ENCODE measurements at places on chromosomes 11 and 22. TPM values are rescaled to one million over a fixed set of nuclear protein-coding genes. Genes with fewer than 3 reads are reported as not detected.

DNA sequence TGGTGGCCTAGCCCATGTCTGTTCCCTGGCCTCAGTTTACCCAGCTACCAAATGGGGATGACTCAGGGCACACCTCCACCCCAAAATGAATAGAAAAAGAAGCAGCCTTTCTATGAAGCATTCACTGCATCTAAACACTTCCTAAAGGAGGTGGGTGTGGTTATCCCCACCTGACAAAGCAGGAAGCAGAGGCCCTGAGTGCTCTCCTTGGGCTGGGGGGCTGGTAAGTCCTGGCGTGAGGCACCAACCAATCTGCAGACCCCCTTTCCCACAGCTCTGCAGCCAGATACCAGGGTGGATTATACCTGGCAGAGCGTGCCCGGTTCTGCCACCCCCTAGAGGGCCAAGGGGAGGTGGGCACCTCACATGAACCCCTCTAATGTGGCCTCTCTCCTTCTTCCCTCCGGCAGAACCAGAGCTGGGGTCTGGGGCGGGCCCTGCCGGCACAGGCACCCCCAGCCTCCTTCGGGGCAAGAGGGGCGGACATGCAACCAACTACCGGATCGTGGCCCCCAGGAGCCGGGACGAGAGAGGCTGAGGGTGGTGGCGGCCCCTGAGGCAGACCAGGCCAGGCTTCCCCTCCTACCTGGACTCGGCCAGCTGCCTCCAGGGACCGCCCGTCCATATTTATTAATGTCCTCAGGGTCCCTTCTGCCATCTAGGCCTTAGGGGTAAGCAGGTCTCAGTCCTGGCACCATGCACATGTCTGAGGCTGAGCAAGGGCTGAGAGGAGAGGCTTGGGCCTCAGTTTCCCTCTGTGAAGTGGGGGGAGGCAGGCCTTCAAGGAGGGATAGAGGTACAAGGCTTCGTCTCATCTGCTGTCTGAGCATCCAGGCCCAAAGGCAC, 9.2 kb downstream of the RHBDD3 start:
- DNase-seq = no peak

DNA sequence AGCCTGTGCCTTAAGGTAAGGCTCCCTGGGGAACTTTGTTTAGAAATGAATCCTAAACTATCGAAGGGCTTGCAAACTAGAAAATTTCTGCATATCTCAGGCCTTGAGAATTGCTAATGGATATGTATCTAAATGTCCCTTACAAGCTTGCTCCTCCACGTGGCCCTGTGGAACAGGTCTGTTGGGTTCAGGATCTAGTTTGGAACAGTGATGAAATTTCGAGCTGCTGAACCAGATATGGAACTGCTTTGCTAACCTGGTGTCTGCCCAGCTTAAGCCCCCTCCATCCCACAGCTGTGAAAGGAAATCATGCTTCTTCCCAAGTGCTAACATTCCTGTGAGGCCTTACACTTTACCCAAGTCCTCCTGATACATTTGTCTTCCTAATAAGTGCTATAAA, 11.6 kb downstream of the SREBF2 start:
- no peak for DNase-seq

DNA sequence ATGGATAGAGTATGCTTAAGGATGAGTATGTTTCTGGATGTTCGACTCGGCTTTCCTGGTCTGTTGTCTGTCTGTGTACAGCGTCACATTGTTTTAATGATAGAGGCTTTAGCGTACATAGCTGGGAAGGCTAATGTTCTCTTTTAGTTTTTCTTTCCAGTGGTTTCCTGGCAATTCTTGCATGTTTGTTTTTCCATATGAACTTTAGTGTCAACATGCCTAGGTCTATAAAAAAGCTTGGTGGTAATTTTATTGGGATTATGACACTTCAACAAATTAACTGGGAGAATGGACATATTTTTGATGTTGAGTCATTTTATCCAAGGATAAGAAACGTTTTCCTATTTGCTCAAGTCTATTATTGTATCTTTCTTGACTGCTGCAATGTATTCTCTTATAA, 17.6 kb downstream of the F2 start:
- DNase-seq = no peak

MS4A13 gene
- total RNA-seq = not detected

DNA sequence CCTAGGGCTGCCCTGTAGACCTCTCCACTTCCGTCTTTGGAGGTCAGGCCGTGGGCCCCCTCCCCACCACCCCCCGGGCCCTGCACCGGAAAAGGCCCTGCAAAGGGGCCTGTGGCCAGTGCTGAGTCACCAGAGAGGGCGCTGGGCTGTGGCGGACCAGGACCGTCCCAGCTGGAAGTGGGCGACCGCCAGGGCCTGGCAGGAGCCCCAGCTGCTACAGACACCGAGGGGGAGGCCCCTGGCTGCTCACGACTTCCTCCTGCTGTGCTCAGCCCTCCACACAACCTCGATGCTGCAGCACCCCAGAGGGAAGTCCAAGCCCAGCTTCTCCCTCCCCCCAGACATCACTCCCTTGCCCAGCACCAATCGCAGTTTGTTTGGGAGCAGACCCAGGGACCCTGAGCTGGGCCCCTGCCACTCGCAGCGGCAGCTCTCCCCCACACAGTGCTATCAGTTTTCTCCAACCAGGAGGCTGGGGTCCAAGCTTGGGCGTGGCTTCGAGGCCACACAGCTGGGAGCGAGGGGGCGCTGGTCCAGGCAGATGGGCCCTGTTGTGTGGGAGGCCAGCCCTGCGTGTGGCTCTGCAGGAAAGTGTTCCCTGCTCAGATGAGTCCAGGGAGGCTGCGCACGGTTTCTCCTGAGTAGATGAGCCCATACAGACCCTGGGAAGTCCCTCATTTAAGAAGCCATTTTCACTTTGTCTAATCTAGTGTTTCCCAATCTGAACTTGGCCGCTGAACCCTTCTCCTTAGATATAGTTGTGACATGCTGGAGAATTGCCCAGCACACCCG, 5.6 kb upstream of the SH3BP1 start:
- peak; percentile 83 for DNase-seq

DNA sequence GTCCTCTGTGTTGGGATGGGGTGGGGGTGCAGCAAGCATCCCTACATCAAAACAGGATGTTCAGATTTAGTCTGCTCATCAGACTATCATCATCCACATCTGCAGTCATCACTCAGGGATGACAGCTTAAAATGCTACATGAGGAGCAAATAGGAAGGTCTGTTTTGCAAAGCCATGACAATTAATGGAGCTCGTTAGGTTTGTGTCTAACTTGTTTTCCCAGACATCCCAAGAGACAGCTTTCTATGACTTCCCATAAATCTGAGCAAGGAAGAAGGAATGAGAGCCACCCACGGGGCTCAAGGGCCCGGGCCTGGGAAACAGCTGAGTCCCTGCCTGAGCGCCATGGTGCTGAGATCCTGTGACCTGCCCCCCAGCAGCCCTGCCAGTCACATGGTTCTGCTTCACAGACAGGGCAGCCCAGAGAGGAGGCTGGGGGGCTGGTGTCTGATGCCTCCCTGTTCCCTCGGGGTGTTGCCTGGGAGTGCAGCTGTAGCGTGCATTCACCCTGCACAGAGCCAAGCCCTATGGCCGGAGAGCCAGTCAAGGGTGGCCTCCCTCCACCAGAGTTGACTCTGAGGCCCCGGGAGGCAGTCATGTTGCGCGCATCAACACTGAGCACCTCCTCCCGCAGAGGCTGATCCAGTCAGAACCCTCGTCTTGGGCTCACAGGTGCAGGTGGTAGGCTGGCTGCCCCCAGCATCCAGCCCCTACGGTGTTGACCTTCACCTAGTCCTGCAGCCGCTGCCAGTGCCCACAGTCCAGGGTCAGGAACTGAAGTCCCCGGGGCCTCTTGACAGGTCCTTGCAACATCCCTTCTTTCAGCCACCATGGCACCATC, 12.1 kb downstream of the DERL3 start:
- no peak for DNase-seq

POU2AF2 gene
- total RNA-seq = not detected

GRCh38 chr22:25899566-25899965, 157.6 kb downstream of the MYO18B start:
- no peak for DNase-seq

DNA sequence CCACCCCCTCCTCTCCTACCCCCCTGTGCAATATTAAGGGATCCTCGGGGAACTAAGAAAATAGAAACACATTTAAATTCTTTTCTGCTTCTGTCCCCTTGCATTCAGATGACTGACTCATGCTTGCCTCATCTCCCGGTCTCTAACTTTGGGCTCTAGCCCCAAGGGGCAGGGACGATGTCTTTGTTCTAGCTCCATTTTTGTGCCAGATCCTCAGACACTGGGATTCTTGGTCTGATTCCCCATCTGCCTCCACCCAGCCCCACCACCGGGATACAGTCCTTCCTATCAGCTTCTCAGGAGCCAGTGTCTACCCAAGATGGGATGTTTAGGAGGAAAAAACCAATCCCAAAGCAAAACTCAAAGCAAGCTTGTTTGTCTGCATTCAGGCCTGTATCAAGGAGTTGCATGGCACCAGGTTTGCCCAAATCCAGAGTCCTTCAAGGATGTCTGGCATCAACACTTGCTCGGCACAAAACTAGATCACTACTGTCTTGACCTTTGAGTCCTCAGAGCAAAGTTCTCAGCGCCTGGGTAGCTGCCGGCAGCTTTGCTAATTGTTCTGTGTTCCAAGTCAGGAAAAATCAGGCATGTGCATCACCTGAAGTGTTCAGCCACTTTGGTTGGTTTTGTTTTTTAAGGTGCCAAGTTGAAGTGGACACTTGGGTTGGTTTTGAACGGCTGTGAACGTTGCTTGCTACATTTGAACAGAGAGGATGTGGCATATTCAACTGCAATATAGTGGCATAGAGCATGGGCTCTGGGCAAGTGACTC, 212.8 kb downstream of the DSCAML1 start:
- DNase-seq = no peak

GRCh38 chr22:43266076-43266475, 77.1 kb downstream of the SCUBE1 start:
- DNase-seq = no peak

YPEL4 gene
- total RNA-seq = 3.6 TPM

RNASEH2C gene
- 9.4 TPM for total RNA-seq

DNA sequence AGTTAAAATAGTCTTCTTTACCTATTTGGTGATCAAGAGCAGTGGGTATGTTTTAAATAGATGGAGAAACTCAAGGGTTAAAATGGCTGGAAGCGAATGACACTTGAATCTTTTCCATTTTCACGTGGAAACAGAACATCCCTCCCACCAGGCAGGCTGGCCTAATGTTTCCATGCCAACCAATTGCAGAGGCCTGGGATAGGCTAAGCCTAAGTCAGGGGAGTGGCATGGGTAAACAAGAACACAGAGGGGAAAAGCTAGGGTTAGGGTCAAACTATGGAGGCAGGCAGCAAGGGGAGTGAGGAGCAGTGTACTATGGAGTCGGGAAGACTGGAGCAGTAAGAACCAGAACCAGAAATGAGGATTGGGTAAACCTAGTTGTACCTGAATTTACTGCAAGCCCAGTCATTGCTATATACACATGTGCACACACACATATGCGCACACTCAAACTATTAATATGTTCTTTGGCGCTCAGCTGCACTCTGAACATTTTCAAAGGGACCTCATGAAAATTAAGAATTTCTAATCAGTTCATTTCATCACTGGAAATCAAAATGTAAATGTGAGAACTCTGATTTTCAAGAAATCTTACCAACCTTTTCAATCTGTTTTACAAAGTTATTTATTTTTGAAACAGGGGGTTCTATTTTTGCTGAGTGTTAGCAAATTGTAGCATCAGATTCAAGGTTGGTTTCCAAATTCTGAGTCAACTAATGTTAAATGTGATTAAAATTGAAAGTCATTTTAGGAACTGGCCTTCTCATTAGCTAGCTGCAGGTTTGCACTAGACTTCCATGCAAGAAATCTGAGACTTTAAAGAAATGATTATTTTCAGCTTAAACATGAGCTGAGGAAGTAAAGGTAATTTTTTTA, 327.0 kb upstream of the CCDC90B start:
- no peak for DNase-seq

DNA sequence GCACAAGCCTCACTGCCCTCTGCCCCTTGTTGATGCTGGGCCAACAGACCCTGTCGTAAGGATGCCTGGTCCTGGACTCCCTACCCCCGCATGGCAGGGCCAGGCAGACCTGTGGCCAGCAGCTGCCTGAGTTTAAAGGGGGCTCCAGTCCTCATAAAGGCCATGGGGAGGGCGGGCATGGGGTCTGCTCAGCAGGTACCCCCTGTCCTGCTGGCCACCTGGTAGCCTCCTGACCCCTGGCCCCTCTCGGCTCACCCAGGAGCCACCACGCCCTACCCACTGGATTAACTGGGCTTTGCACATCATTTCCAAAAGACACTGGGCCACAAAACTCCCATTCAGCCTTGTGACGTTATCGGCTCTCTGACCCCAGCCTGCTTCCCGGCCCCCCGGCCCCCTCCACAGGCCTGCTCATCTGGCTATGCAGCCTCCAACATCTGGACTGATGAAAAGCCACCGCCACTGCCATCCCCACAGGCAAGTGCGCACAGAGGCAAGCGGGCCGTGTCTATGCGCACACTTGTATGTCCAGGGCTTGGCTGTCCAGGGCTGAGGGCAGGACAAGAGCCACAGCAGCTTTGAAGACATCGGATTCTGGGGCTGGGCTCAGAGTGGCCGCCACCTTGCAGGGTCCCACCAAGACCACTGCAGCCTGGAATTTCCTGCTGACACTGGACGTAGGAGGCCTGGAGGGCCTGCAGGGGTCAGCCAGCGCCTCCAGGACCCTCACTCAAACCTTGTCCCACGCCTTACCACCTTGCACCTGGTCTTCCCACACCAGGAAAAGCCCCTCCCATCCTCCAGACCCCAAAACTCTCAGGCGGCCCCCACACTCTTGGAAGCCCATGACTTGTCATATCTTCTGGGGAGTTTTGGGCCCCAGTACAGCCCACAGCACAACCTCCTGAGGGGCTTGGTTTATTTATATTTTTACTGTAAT, 48.7 kb downstream of the IGF2 start:
- DNase-seq = no peak

SLC35F2 gene
- total RNA-seq = 22.6 TPM

C11orf65 gene
- 0.62 TPM for total RNA-seq

OR4D5 gene
- not detected for total RNA-seq

GRCh38 chr11:2379466-2380174, 2.5 kb downstream of the CD81 start:
- no peak for DNase-seq

- DNase-seq = no peak
These were observed 10.7 kb upstream of the MS4A6E start for GRCh38 chr11:60316317-60316716.

FIBIN gene
- 7.8 TPM for total RNA-seq
